ENCODE measurements at places on chromosomes 7 and 10.

DNA sequence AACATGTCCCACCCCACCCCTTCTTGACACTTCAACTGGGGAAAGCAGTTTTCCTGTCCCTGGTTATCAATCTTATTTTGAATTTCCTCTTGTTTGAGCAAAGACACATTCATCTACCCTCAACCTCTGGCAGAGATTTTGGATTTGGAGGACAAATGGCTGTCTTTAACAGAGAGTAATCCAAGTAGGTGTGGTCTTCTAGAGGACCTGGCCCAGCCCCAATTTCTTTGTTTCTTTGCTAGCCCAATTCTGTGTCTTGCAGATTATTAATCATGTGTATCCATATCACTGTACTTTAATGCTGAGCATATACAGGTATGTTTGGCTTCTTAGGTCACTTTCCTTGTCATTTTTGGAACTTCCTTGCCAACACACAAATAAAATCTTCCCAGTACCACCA lies 58.8 kb upstream of the ADCY1 start:
- no peak for DNase-seq

- no peak for DNase-seq
Measured at GRCh38 chr10:33193701-33194521, 140.6 kb downstream of the NRP1 start.

DNA sequence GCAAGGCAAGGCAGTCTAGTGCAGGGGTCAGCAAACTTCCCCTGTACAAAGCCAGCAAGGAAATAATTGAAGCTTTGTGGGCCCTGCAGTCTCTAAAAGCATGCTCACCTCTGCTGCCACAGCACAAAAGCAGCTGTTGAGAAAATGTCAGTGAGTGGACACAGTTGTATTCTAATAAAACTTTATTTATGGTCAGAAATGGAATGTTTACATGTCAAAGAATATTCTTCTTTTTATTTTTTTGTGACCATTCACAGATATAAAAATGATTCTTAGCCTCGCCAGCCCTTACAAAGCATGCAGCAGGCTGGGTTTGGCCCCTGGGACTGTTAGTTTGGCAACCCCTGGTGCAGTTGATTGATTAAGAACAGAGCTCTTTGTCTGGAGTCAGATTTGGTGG lies 192.4 kb downstream of the BUB3 start:
- no peak for DNase-seq

DNA sequence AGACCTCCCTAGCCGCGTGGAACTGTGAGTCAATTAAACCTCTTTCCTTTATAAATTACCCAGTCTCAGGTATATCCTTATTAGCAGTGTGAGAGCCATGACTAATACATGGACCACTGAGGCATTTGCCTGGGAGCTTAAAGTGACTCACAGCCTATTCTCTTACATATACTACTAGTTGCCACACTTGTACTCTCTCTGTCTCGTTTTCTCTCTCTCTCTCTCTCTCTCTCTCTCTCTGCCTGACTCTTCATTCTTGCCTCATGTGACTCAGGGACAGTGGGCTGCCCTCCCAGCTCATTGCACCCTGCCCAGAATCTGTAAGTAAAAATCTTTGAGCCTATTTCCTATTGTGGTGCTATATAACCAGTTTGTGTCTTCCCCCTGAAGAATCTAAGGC lies 238.5 kb upstream of the MAGI2 start:
- no peak for DNase-seq

DNA sequence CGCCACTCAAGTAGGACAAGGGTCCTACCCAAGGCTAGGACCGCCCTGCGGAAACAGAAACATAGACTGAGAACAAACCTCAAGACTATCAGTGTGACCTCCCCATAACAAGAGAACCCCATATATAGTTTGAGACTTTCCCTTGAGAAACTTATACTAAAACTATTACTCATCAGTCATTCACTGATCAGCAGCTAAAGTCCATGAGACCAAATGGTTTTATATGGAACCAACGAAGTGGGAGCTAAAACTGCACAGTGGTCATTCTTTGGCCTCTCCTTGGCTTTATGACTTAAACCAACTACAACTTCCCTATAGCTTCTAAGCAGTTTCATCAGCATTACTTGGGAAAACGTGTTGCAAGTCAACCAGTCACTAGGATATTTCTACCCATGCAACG lies 13.7 kb upstream of the ZSCAN21 start:
- DNase-seq = no peak

Measured in thoracic aorta (tissue), 2 donors.